Stimulated activated CD8-positive, alpha-beta memory T cell treated with anti-CD3 and anti-CD28 coated beads, Interleukin-4, amount 100 ng/mL, for 4 hours (primary cell): ENCODE measurements at places on chromosomes 2 and 18.

DNA sequence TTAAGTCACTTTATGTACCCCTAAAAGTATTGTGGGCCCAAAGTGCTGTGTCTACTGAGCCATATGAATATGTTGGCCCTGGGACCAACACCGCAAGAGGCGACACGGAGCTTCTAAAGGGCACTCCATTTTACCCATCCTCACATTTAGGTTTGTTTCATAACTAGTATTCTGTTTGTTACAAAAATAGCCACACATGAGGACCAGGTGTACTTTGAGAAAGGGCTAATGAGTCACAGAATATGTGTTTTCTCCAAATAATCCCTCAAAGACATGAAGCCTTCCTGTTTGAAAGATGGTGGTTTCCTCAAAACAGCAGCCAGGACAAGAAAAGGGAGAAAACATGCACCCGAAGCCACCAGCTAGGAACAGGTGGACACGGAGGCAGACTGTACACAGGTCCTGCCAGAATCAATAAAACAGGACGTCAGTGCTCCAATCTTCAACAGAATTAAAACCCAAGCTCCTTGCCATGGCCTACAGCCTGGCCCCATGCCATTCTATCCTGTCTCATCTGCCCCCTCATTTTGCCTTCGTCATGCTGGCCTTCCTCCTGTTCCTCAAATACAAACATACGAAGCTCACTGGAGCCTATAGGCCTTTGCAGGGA is 21.8 kb upstream of the GRB14 start:
- DNase-seq = no peak

- DNase-seq = no peak
These were observed 123.5 kb upstream of the LYPD1 start for GRCh38 chr2:132793532-132793931.

GRCh38 chr18:34789768-34790344 is 79.8 kb downstream of the DTNA start:
- no peak for DNase-seq

GRCh38 chr2:190408538-190409271 is 550 bp downstream of the MFSD6 start:
- DNase-seq = peak; percentile 40

DNA sequence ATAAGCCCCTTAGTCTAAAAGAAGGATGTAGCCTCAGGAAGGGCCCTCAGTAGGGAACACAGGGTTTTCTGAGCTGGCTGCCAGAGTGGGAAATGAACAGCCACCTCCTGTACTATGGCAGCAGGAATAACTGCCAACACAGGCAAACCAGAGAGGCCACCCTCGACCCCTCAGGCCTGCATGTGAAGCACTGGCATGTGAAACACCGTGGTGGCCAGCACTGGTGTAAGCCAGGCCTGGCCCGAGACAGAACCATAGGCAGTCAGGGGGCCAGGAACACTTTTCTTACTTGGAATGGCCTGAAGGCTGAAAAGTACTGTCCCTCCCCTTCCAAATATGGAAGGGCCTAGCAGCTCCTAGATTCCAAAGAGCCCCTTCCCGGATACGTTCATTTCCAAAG is 28.2 kb downstream of the SFXN5 start:
- no peak for DNase-seq

GRCh38 chr2:42030200-42030759 is 17.5 kb upstream of the PKDCC start:
- no peak for DNase-seq

- DNase-seq = no peak
These were observed 111.7 kb downstream of the CDH2 start for GRCh38 chr18:28065031-28065792.

DNA sequence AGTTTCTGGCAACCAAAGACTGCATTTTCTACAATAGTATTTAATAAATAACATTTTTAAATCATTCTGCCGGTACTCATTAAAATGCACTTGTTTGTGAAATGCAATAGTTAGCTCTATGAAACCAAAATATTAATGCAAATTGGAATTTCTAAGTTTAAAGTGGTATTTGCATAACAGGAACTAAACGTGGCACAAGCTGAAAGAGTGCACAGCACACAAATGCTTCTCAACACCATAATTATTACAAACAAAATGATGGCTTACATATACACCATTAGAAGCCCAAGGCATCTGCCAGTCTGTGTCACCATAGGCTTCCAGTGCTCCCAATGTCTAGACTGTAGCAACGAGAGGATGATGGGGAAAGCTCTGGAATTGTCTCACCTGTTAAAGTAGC is 280.5 kb downstream of the TCF4 start:
- DNase-seq = no peak
